ENCODE measurements at places on chromosomes 5 and 9. TPM values are rescaled to one million over a fixed set of nuclear protein-coding genes. Genes with fewer than 3 reads are reported as not detected.

SLC27A4 gene
- total RNA-seq, result 22.3 TPM

EGFLAM gene
- total RNA-seq, result 10.2 TPM

ANKDD1B gene
- total RNA-seq, result 0.93 TPM

PRRX2 gene
- total RNA-seq, result 20.8 TPM

KCTD16 gene
- 0.24 TPM for total RNA-seq

TAF7 gene
- total RNA-seq, result 63.1 TPM

FBXO4 gene
- 14.3 TPM for total RNA-seq

NUTM2G gene
- not detected for total RNA-seq

FAM200C gene
- total RNA-seq, result 4.1 TPM

CCDC192 gene
- not detected for total RNA-seq

TAF11L10 gene
- total RNA-seq, result not detected

PCDHA4 gene
- total RNA-seq, result 0.32 TPM

SLC36A3 gene
- total RNA-seq, result not detected
